Globus pallidus (tissue), 1 donor: ENCODE measurements at places on chromosomes 7 and 10.

GRCh38 chr10:62853710-62854109, 37.5 kb upstream of the EGR2 start:
- DNase-seq: no peak

DNA sequence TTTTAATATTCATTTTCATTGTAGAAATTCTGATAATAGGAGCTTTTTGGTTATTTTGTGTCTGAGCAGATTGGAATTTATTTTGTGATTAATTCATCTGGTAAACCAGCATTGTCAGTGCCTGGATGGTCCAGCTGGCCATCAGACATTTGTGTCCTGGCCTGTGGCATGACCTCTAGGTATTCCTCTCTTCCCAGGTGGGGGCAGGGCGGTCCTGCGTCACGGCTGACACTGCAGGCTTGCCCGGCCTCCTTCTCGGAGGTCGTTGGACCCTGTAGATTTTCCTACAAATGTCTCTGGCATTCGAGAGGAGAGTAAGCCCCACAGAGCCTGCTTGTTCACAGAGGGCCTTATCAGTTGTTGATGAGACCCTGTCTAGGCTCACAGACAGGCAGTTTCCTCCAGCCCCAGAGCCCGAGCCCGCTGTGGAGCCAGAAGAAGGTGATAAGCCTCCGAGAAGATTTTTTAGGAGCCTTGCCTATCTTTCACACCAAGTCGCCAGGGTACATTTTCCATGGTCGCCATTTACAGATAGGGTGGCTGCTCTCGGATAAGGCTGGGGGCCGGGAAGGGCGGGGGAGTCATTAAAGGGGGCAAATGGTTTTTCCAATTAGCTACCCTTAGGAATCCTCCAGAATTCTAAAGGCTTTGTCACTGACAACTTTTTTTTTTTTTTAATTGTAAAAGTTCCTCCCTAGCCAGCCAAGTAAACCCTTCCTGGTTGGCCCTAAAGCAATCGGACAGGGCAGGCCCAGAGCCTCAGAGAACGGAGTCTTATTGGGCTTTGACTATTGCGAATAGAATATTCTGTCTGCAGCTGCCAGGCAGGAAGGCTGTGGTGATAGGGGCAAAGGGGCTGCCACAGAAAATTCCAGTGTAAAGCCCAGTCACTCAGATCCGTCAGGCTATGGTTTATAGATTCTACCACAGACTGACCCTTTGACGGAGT, 78.1 kb upstream of the TBX20 start:
- no peak for DNase-seq

- peak; percentile 2 for DNase-seq
Measured at GRCh38 chr10:64011912-64012714, 490.9 kb downstream of the REEP3 start.

DNA sequence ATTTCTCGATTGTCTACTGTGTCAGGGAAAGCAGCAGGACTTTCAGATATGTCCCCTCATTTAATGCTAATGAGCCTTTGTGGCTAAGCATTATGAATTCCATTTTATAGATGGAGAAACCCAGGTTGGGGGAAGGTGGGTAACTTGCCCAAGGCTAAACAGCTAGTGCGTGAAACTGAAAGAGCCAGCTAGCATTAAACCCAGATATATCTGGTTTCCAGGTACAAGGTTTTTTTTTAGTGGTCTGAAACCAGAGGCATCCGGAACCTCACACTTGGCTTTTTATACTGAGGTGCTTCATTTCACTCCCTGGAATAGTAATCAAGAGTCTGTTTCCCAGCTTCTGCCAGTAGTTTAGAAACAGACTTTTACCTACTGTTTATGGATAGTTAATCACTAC, 694.8 kb downstream of the PHTF2 start:
- DNase-seq: no peak
